ENCODE measurements at places on chromosomes 12 and 14.

- no peak for DNase-seq
Measured at GRCh38 chr12:109892748-109893147, 7.3 kb upstream of the TCHP start.

GRCh38 chr12:95325501-95325900 lies 107.9 kb downstream of the VEZT start:
- DNase-seq = no peak

DNA sequence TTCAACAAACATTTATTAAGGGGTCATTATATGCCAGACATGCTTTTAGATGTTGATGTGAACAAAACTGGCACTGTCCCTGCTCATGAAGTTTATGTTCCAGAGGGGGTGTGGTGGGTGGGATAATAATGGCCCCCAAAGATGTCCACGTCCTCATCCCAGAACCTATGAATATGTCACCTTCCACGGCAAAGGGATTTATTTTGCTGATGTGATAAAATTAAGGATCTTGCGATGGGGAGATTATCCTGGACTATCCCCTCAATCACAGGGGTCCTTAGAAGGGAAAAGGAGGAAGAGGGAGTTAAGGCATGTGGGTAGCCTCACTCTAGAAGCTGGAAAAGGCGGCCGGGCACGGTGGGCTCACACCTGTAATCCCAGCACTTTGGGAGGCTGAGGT lies 1.7 kb upstream of the SLC48A1 start:
- DNase-seq = no peak

DNA sequence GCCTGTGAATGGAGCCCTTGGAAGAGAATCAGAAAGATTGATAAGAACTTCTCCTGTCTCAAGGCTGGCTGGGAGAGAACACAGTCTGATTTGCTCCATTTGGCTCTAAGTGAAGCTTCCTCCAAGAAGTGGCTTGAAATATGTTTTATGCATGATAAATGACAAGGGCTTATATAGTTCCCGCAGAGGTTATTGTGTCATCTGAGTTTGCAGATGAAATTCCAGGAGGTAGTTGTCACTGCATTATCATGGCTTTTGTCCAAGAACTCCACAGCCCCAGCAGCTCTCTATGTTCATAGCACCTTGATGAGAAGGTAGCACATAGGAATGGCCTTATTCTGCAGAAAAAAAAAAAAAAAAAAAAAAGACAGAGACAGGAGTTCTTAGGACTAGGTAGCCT lies 108.5 kb downstream of the DACT1 start:
- no peak for DNase-seq

DNA sequence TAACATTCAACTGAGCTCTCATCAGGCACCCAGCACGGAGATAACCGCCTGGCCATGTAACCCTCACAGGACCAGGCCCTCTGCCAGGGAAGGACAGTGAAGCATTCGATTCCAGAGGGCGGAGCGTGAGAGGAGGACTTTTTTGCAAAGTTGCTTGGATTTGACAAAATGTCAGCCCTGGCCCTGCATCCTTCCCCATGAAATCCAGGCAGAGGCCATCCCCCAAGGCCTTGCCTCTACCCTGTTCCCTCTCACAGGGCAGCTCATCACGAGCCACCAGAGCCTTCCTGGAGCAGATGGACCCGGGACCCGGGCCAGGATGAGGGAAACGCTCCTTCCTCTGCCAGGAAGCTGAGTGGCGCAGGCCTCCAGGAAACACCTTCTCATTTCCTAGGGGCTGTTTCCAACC lies 17.0 kb downstream of the CAMKK2 start:
- DNase-seq = no peak

Measured in NCI-H187 treated with DMSO at 0.1 percent for 48 hours (cell line).